ENCODE measurements at places on chromosomes 1 and 21.
A peak's percentile ranks its signal among the peaks of the same experiment; 100 is the strongest.

DNA sequence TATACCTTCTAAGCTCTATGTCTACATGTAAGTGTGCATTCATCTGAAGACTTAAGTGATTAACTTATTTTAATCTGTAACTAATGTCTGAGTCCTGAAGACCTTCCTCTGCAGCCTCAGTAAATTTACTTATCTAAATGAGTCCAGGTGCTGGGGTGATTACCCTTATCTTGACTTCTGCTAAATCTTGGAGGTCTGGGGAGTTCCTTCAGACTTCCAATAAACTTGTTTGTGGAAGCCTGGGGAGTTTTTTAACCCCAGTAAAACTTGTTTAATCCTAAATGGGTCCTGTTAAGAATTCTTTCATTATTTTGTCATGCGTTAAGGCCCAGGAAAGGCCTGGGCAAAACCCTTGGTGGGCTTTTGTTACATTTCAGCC is 37.0 kb downstream of the RSPH1 start:
- DNase-seq: no peak

DNA sequence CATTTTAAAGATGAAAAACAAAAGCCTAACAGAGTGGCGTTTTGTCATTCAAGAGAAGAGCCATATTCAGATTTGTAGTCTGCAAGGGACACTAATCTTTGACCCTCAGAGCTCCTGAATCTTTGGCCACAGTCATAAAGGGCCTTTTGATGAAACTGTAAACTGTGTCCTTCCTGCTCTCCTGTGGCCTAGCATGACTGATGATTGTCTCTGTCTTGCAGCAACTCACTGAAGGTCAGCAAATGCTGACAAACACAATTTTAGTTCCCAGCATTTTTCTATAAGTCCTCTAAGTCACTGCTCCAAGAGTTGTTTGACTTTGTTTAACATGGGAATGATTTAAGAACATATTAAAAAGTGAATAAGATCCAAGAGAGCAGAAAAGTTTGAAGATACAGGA is 55.3 kb upstream of the PRELP start:
- DNase-seq: no peak

DNA sequence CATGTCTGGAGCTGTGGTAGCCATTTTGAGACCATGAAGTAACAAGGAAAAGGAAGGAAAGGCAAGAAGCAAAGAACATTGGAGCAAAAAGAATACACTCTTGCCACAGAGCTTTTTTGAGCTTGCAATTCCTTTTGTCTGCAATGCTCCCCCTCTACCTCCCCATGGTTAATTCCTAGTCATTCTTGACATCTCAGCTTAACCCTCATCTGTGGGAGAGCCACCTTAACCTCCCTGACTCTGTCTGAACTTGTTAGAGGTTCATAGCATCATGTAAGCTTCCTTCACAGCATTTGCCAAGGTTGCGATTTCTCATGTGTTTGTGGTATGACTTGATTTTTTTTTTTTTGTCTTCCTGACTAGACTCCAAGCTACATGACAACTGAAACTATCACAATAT is 564.1 kb upstream of the PLXNA2 start:
- DNase-seq: no peak

GRCh38 chr1:8152731-8153702 is 126.9 kb upstream of the ERRFI1 start:
- DNase-seq: no peak

- DNase-seq: peak; percentile 20
Observed at GRCh38 chr1:87953732-87954344, 625.2 kb downstream of the LMO4 start.

DNA sequence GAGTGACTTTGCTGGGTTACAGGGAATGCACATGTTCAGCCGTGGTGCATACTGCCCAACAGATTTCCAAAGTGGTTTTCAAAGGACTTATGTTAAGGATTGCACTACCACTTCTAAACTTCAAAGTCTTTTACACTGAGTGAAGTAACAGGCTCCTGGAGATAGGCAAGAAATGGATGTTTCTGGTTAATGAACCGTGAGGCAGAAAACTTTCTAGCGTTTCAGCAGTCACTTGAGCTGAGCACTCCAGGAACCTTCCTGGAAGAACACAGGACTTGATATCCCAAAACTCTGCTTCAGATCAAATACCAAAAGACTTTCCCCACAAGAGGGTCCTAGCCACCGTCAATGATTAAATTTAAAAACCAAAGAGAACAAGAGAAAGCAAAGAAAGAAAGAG is 74.3 kb upstream of the ATP1A1 start:
- DNase-seq: no peak

DNA sequence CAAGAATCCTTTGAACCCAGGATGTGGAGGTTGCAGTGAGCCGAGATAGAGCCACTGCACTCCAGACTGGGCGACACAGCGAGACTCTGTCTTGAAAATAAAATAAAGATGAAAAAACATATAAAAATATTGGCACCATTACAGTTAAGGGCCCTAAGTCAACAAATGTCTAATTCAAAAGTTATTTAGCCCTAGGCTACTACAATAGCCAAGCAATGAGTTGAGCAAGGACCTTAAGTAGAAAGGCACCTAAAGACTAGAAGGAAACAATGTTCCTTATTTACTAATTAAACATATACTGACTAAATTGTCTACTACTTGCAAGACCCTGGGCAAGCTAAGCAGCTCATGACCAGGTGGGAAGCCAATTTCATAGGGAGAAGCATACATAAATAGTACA is 4.1 kb downstream of the PIK3R3 start:
- DNase-seq: no peak

- peak; percentile 24 for DNase-seq
Observed at GRCh38 chr1:17212487-17213121, 7.7 kb downstream of the PADI1 start.

DNA sequence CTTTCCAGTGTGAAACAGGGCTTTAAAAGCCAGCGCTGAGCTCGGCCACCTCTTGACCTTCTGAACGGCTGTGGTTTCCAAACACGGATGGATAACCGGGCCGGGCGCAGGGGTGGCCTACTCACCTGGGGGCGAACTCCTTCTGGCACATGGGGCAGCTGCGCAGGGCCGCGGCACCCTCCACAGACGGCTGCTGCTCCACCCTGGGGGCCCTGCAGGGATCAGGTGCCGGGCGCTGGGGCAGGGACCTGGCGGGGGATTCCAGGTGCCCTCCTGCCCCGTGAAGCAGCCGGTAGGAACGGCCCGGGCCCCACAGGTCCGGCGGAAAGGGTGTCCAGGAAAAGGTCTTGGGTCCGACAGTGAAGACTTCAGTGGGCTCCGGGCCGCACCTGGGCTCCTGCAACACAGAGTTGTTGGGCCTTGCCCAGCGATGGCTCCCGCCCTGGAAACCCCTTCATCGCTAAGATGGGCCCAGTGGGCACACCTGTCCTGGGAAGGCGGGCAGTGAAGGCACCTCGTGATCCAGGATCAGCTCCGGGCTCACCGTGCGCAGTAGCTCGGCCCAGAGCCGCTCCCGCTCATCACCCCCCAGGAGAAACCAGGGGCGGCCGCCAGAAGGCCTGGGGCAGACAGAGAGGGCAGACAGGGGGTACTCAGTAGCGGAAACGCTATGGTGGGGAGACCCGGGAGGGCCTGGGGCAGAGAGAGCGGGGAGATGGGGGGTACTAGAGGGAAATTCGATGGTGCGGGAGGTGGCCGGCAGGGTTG is 874 bp downstream of the FAAP20 start:
- no peak for DNase-seq

DNA sequence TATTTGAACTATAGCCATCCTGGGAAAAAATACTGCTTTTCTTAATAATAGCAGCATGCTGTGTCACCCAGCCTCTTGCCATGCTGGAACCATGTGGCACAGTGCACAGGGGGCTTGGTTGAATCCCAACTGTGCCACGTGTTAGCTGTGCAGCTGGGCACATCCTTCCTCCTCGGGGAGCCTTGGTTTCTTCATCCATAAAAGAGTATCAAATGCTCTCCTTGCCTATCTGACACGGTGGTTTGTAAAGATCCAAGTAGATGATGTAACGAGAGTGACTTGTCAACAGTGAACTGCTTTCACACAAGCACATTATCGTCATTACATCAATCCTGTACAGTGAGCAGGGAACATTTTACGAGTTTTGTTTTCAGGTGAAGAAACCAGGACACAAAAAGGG is 24.4 kb downstream of the VASH2 start:
- no peak for DNase-seq

GRCh38 chr1:240395336-240395735 is 216.6 kb downstream of the GREM2 start:
- no peak for DNase-seq

- DNase-seq: no peak
Observed at GRCh38 chr1:84704872-84705417, 14.7 kb upstream of the SSX2IP start.

DNA sequence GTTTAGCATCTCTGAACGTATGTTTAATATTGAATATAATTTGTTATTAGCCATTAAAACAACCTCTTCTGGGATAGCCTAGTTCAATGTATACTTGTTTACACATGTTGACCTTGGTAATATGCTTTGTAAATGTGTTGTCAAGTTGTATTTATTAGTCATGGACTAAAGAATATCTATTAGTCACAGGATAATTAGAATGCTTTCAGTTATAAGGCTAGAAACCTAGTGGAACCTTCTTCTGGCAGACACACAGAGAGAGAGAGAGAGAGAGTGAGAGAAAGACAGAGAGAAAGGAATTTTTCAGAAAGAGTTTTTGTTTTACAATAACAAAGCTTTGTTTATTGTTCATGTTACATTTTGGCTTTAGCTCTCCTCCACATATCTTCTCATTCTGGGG is 181.1 kb upstream of the APP start:
- no peak for DNase-seq

GRCh38 chr1:25204797-25205480 is 27.4 kb downstream of the SYF2 start:
- DNase-seq: no peak

- DNase-seq: no peak
Observed at GRCh38 chr1:198166900-198167299, 10.1 kb downstream of the NEK7 start.

DNA sequence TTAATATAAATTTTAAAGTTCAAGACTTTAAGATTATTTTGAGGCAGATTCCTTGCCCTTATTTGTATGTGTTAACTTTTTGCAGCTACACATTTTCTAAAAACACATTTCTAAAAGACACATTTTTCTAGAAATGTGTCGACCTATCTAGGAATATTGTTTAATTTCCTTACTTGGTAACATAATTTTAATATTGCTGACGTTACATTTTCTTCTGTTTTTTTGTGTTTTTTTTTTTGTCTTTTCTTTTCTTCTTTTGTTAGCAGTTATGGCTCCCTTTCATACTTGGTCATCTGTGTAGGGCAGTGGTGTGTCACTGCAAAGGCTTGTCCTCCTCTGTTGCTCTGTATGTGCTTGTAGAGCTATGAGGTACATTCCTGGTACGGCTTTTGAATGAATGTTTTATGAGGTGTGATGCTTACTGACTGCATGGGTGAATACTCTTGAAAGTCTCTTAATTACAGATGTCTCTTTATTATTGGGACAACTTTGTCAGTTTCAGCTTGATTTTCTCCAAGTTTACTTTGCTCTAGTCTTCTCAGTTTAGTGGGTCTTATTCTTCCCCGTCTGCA is 30.1 kb downstream of the LRRC8D start:
- no peak for DNase-seq

DNA sequence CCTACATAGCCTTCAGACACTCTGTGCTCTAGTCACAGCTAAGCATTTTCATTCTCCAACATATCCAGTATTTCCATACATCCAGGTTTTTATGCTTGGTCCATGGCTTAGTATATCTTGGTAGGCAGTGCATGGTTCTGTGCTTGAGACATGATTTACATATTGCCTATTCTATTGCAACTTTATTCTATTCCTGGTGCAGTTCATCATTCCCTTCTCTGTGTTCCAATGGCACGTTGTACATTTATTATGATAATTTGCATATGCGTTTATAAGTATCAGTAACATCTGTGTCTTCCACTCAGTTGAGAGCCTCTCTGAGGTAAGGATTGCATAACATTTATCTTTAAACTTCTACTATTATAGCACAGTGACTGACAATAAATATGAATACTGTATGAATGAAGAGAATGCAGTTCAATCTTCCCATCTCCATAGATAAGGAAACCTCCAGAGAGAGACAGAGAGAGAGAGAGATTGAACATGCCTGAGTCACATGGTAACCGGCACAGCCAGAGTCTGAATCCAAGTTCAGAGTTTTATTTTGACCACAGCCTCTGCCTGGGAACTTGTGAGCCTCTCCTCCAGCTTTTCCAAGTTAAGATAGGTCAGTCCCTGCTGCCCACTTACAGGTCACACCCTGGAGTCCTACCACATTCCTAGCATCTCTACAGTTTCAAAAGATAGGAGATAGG is 41.5 kb downstream of the PLPPR5 start:
- DNase-seq: no peak

DNA sequence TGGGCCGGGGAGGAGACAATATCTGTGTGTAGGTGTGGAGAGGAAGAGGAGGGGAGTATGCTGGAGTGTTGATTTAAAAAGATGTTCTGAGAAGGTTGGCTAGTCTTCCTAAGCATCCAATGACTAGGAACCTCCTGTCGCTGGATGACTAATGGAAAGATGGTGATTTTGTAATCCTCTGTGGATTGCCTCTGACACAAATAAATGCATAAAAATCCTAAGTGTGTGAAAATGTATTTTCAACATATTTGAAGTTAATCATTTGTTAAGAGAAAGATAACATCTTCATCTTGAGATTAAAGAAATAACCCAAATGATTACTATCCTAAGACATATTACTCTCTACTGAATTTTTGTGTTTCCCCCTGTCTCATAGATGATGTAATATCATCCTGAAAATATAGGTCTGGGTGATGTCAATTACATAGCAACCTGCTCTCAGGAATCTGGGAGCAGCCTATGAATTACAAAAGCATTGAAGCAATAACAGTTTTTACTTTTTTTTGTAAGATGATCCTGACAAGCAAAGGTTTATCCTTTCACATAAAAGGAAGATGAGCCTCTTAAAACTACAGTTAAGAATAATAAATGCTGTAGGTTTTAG is 220.5 kb upstream of the MAP1LC3C start:
- DNase-seq: no peak

- DNase-seq: no peak
Observed at GRCh38 chr1:183734543-183735036, 70.3 kb upstream of the RGL1 start.

DNA sequence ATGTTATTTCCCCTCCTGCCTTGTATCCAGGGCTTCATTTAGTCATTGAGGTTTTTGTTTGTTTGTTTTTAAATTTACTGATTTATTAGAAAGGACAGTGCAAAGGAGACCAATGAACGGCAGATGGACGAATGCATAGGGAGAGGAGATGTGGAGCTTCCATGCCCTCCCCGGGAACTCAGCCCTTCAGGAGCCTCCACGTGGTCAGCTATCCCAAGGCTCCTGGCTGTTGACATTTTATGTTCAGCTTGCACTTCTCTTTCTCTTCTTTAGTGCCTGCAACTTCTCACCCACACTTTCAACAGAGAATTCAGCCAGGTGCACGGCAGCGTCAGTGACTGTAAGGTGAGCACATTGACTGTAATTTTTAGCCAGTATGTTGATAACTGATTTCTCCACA is 30.7 kb upstream of the PGD start:
- no peak for DNase-seq

- no peak for DNase-seq
Observed at GRCh38 chr1:57072401-57073110, 106.7 kb upstream of the C8B start.

GRCh38 chr1:41093826-41094225 is 72.3 kb upstream of the SLFNL1 start:
- DNase-seq: no peak

Data from stimulated activated CD4-positive, alpha-beta T cell treated with anti-CD3 and anti-CD28 coated beads, Interleukin-1b, Interleukin-23, amount 100 ng/mL, for 1 hour (primary cell).